ENCODE measurements at places on chromosomes 13 and 19. TPM values are rescaled to one million over a fixed set of nuclear protein-coding genes. Genes with fewer than 3 reads are reported as not detected.

- no peaks in the 10 kb centered on the region for H3K27me3 ChIP-seq
- no peak for DNase-seq
- no peak overlapping the region for H3K4me3 ChIP-seq
- no peak overlapping the region for H3K27ac ChIP-seq
- no peaks in the 10 kb centered on the region for H3K4me1 ChIP-seq
Observed at GRCh38 chr13:96958286-96958891, 35.9 kb downstream of the OXGR1 start.

GRCh38 chr13:36101157-36101556 lies 30.0 kb downstream of the DCLK1 start:
- H3K4me1 ChIP-seq: no peaks in the 10 kb centered on the region
- no peak overlapping the region for H3K4me3 ChIP-seq
- no peaks in the 10 kb centered on the region for H3K36me3 ChIP-seq

DNA sequence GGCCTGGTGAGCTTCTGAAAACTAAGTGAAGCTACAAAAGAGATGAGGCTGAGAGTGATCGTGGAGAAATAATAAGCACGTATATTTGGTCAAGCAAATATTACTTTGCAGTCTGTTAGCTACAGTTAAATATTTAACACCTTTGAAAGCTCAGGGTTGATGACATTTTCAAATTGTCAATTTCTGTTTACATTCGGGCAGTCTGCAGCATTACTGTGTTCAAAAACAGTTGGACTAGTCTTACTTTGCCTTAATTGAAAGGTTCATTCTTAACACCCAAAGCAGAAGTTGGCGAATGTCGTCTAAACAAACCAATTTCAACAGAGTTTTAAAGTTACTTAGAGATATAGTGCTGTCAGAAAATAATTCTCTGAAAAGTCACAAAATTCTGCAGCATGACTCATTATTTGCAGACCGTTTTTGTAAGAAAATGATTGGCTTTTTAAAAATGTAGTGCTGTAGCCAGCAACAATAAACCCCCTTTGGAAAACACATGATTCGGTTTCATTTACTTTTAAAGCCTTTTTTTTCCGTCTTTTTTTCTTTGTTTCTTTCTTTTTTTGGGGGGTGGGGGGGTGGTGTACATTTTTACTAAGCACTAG lies 549.0 kb downstream of the GPC6 start:
- H3K27me3 ChIP-seq: no peaks in the 10 kb centered on the region
- no peaks in the 10 kb centered on the region for H3K4me1 ChIP-seq
- no peak overlapping the region for H3K4me3 ChIP-seq
- no peak for DNase-seq
- no peaks in the 10 kb centered on the region for H3K36me3 ChIP-seq
- H3K27ac ChIP-seq: no peak overlapping the region

- H3K36me3 ChIP-seq: no peaks in the 10 kb centered on the region
- H3K27me3 ChIP-seq: no peaks in the 10 kb centered on the region
- no peak for DNase-seq
- no peak overlapping the region for H3K4me3 ChIP-seq
- no peak overlapping the region for H3K27ac ChIP-seq
Observed at GRCh38 chr13:46633416-46633815, 80.4 kb downstream of the LRCH1 start.

- no peaks in the 10 kb centered on the region for H3K27me3 ChIP-seq
- no peak overlapping the region for H3K4me3 ChIP-seq
- H3K36me3 ChIP-seq: no peaks in the 10 kb centered on the region
- no peak overlapping the region for H3K27ac ChIP-seq
Observed at GRCh38 chr13:59633290-59633689, 530.4 kb downstream of the DIAPH3 start.

GRCh38 chr19:15913384-15913783 lies 15.5 kb upstream of the CYP4F2 start:
- DNase-seq: no peak
- peaks cover 3% of the 10 kb centered on the region for H3K27me3 ChIP-seq
- H3K27ac ChIP-seq: no peak overlapping the region
- H3K36me3 ChIP-seq: no peaks in the 10 kb centered on the region
- no peak overlapping the region for H3K4me3 ChIP-seq

GRCh38 chr13:95708391-95708774 lies 31.4 kb downstream of the DNAJC3 start:
- no peak overlapping the region for H3K27ac ChIP-seq
- H3K36me3 ChIP-seq: peaks cover 29% of the 10 kb centered on the region
- peaks cover 11% of the 10 kb centered on the region for H3K4me1 ChIP-seq
- no peaks in the 10 kb centered on the region for H3K27me3 ChIP-seq
- H3K4me3 ChIP-seq: no peak overlapping the region

DNA sequence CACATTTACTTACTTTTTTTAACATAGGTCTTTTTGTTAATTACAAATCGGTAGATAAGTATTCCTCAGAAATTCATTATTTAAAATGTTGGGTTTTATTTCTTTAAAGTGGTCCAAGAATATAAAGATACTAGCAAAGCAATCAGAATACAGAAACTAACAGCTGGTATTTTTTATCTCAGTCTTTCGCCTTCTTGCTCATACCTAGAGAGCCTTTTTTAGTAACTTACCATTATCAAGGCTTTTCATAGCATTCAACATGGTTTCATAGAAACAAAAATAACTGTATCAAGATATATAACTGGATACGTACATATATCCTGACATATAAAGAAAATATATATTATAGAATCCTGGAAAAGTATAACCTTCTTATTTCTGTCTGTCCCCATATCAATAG lies 227.8 kb upstream of the MIR17HG start:
- no peaks in the 10 kb centered on the region for H3K4me1 ChIP-seq
- H3K36me3 ChIP-seq: no peaks in the 10 kb centered on the region
- no peaks in the 10 kb centered on the region for H3K27me3 ChIP-seq
- DNase-seq: no peak

DNA sequence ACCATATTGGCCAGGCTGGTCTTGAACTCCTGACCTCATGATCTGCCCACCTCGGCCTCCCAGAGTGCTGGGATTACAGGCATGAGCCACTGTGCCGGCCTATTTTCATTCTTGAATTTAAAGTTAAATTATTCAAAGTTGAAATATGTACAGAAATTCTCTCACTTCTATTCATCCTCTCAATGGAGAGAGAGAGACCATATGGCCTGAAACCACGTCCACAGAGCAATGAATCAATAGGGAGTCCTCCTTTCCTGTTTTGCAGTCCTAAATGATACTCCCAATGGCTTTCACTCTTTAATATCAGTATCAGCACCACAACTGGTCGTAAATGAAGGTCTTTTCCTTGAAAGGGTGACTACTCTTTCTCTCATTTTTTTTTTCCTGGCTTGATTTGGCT lies 30.5 kb upstream of the KCTD4 start:
- H3K36me3 ChIP-seq: no peaks in the 10 kb centered on the region
- H3K27me3 ChIP-seq: no peaks in the 10 kb centered on the region
- DNase-seq: no peak

Gene ZNF83
- total RNA-seq: 62.5 TPM

Gene OR10H4
- total RNA-seq: not detected

Gene PSG11
- total RNA-seq: not detected

Gene KLK5
- not detected for total RNA-seq

All from naive thymus-derived CD4-positive, alpha-beta T cell (primary cell).